Hematopoietic multipotent progenitor cell treated with erythropoietin and hydrocortisone succinate and interleukin-3 and kit ligand, for 15 days (in vitro differentiated cells): ENCODE measurements at places on chromosomes 3 and 15.

DNA sequence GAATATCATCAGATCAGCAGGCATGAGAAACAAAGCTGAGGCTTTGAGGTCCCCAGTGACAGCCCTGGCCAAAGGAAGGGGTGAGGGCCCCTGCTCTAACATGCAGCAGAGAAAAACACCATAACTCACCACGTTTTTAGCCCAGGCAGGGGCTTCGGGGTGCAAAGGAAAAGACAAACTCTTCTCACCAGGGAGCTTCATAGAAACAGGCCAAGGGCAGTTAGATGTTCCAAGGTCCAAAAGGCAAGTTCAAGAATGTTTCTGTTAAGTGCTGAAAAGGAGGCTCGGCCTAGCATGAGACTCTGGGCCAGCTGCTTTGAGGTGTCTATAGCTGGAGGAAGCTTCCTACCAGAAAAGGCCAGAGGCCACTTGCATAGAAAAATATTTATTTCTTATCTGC is 608.4 kb upstream of the CFAP20DC start:
- no peak for DNase-seq

DNA sequence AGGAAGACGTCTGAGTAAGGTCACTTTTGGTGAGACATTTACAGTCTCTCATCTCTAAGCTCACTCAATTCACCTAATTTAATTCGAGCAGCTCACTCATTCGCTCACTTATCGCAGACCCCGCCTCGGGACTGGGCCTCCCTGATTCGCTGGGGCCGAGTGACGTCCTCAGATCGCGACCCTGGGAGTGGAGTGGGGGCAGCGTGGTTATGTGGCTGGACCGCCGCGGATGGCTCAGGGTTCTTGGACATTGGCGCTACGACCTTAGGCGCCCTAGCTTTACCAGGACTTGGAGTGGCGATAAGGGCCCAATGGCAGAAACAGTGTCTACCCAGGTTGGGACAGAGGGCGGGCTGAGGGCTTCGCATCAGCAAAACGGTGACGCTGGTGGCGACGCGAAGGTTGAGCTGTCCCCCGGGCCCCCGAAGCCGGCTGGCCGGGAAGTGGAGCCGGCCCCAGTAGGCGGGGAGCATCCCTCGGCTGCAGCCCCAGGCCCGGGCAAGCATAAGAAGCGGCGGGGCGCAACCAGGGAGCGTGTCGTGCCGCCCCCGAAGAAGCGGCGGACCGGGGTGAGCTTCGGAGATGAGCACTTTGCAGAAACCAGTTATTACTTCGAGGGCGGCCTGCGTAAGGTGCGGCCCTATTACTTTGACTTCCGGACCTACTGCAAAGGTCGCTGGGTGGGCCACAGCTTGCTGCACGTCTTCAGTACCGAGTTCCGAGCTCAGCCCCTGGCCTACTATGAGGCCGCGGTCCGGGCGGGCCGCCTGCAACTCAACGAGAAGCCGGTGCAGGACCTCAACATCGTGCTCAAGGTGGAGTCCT is at the start of gene RPUSD2:
RPUSD2 (plus strand) TSS at position 171 of the 825 bp plus-strand sequence; CDS start at position 210, 39 bp downstream.
- peak; percentile 90 for DNase-seq

DNA sequence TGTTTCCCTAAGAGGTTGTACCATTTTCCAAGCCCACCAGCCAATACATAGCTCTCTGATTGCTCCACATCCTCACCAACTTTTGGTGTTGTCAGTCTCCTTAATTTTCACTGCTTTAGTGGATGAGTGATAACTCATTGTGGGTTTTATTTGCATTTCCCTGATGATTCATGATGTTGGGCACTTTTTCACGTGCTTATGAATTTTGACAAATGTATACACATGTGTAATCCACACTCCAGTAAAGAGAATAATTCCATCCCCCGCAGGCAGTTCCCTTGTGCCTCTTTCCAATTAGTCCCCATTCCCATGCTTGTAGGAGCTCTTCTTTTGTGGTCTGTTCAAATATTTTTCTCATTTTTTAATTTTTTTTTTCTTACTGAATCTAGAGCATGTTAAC is 52.4 kb downstream of the ANP32A start:
- no peak for DNase-seq

GRCh38 chr15:77578641-77579372 is 53.9 kb downstream of the LINGO1 start:
- DNase-seq, result no peak

DNA sequence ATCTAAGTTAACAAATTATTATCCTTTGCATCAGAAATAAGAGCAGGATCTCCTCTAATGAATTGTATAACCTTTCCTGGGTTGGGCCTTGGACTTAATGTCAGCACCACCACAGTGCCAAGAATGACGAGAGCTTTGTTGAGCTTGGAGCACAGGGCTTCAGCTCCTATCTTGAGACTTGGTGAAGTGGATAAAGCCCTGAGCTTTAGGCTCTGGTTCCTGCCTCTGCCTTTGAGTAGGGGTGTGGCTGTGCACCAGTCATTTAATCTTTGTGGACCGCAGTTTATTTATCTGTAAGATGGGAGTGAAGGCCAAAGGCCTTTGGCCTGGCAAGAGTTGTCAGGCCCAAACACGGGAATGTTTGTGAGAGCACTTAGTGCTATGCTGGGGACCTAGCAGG is 162.2 kb downstream of the VGLL4 start:
- DNase-seq, result no peak

DNA sequence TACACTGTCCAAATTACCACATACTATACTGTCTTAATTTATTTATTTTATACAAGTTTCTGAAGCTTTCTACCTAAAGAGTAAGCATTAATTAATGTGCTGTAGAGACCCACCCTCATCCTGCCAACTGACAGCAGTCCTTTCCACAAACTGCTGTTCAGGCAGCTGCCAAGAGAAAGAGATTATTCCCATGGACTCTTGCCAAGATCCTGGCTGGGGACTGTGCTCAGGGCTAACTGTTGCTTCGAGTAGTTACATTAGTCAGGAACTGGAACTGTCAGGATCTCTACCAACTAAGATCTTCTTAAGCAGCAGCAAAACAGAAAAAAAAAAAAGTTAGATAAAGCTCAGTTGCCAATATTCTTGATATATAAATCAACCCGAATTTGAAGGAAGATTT is 398.8 kb downstream of the MECOM start:
- DNase-seq, result no peak
